ENCODE measurements at places on chromosomes 13 and 19.

DNA sequence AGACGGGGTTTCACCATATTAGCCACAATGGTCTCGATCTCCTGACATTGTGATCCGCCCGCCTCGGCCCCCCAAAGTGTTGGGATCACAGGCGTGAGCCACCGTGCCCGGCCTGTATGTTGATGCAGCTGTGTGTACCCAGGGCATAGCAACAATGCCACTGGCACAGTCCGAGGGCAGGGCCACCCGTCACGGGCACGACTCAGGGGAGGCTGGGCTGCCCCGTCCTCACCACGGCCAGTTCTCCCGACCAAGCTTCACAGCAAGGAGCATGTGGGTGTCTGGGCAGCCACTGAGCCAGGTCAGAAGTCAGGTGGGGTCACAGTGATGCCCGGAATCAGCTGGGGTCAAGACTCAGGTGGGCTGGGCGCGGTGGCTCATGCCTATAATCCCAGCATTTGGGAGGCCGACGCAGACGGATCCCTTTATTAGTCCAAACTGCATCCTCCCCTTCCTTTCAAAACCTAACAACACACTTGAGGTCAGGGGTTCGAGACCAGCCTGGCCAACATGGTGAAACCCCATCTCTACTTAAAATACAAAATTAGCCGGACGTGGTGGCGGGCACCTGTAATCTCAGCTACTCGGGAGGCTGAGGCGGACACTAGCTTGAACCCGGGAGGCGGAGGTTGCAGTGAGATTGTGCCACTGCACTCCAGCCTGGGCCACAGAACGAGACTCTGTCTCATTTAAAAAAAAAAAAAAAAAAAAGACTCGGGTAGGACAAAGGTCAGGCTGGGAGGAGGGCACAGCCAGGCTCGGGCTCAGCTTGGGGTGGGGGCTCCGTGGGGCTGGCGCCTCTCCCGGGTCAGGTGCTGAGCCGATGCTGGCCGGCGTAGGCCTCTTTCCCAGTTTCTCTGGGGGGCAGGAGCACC lies 1.2 kb upstream of the CDC34 start:
- DNase-seq = no peak

DNA sequence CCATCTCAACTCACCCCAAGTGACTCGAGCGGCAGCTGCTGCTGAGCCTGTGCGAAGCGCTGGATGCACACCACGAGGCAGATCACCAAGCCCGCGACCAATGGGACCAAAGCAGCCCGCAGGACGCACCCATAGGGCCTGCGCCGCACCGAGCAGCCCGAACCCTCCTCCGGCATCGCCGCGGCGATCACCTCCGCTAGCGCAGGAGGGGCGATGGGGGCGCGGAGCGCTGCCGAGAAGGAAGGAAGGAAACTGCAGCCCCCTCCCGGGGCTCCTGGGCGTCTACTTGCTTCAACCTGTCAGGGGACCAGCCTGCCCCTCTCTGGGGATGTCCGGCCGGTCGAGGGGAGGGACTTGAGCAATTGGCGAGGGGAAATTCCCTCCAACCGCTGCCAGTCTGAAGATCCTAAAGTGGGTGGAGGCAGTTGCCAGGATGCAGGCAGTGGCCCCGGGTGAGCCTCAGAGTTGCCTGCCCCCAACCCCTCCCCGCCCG lies at the start of gene CD70:
CD70 (minus strand) TSS at position 324 of the 493 bp plus-strand sequence; CDS start at position 176, 148 bp downstream.
- no peak for DNase-seq

DNA sequence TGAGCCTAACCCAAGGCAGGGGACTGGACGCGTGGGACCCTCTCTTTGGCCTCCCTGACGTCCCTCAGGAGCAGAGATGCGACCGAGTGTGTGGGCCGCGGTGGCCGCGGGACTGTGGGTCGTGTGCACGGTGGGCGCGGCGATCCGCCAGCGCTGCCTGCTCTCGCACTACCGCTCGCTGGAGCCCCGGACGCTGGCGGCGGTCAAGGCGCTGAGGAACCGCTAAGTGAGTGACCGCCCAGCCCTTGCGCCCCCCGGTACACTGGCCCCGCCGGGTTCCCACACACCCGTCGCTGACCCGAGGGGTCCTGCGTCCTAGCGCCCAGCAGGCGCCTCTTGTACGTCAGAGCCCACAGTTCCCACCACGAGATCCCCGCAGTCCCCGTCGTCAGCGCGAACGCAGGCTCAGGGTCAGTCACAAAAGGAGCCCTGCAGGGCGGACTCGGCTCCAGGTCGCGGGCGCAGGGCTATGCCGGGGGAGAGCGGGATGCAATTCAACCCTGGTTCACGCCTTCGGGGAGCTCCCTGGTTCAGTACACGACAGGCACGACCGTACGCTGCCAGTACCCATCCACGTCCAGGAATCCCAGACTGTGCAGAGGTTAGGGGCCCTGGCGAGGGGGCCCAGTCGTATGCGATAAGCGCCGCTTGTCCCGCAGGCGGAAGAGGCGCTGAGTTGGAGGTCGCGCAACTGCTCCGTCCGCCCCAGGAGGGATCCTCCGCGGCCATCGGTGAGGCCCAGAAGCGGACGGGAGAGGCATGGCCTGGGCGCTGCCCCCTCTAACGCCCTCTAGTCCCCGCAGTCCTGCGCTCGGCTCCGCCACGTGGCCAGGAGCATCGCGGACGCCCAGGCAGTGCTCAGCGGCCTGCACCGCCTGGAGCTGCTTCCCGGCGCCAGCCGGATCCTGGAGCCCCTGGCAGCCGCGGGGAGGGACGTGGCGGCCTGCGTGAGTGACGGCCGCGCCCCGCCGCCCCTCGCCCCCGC lies 3.6 kb upstream of the IFNL2 start:
- DNase-seq = no peak

DNA sequence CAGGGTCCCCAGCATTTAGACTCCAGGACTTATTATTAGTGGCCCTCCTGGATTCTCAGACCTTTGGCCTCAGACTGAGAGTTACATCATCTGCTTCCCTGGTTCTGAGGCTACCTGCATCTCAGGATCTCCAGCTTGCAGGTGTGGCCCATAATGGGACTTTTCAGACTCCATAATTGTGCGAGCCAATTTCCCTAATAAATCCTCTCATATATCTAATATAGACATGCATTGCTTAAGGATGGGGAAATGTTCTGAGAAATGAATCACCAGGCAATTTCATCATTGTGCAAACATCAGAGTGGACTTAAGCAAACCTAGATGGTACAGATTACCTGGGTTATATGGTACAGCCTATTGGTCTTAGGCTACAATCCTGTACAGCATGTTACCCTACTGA lies 116.5 kb upstream of the FBXL3 start:
- no peak for DNase-seq

Data from left forelimb (tissue), 1 donor.